ENCODE measurements at places on chromosomes 4 and X. TPM values are rescaled to one million over a fixed set of nuclear protein-coding genes. Genes with fewer than 3 reads are reported as not detected.
A peak's percentile ranks its signal among the peaks of the same experiment; 100 is the strongest.

Gene CSAG1
- not detected for polyA plus RNA-seq

GRCh38 chr4:91525621-91526020 lies 778.1 kb upstream of the GRID2 start:
- no peak for DNase-seq

Gene FOXR2
- polyA plus RNA-seq: not detected

- DNase-seq: no peak
Observed at GRCh38 chr4:132955146-132955545, 193.9 kb upstream of the PCDH10 start.

Gene MSX1
- polyA plus RNA-seq: 9.2 TPM

Gene HOPX
- polyA plus RNA-seq: 3.8 TPM

- no peak for DNase-seq
Observed at GRCh38 chrX:84156821-84157220, 31.2 kb downstream of the RPS6KA6 start.

GRCh38 chr4:31592293-31592692 lies 872.1 kb downstream of the PCDH7 start:
- DNase-seq: peak; percentile 1

DNA sequence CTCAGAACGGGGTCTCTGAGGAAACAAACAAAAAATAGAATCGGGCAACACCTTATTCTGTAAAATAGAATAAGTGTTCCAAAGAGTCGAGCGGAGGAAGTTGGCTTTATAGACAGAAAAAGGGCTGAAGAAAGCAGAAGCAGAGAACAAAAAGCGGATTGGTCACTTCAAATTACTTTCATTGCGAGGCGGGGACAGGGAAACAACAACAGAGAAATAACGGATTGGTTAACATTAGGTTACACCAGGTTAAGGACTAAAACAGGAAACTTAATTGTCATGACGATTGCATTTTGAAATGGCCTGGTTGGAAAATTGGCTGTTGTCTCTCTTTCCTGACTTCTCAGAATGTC lies 433 bp upstream of the COQ2 start:
- peak; percentile 74 for DNase-seq

Gene ITIH6
- polyA plus RNA-seq: not detected

DNA sequence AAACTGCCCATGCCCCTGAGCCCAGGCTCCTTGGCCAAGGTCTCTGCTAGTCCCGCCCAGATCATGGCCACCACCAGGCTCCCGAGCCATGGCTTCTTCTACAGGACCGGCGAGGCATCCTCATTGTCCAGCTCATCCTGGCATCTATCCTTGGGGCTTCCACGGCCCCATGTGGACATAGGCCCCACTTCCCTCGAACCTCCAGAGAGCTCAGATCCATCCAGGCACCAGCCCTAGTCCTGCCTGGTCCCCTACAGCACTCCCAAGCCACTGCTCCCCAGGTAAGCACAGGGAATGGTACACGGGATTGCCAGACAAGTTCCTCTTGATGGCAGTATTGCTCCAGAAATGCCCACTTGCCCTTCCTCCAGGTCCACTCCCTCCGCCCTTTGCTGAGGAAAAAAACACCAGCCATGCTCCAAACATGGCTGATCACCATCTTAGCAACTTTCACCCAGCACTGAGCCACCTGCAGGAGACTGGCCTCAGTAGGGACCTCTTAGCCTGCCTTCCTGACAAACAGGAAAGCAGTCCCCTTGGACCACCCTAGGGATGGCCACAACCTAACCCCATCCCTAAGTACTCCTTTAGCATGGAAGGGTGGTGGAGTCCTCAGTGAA lies 272.1 kb upstream of the AGTR2 start:
- no peak for DNase-seq

Gene ADGRG4
- polyA plus RNA-seq: 0.08 TPM

Measured in endothelial cell of umbilical vein (primary cell).